ENCODE measurements at places on chromosomes 12 and 14.

DNA sequence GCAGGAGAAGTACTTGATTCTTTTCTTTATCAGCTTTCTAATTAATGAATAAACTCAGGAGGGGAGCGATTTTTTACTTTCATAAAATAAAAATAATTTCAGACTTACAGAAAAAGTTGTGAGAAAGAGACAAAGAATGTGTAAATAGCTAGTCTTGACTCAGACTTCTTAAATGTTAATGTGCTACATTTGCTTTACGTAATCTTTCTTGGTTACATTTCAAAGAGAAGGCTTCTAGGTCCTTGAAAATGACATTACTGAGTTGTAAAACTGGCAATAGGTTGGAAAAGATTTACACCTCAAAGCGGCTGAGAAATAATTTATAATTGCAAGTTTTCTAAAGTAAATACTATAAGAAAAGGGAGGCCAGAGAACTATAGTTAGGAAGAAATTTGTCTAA, 28.6 kb downstream of the GABARAPL1 start:
- no peak for DNase-seq

- DNase-seq: no peak
Observed at GRCh38 chr12:117892441-117892840, 76.3 kb downstream of the KSR2 start.

DNA sequence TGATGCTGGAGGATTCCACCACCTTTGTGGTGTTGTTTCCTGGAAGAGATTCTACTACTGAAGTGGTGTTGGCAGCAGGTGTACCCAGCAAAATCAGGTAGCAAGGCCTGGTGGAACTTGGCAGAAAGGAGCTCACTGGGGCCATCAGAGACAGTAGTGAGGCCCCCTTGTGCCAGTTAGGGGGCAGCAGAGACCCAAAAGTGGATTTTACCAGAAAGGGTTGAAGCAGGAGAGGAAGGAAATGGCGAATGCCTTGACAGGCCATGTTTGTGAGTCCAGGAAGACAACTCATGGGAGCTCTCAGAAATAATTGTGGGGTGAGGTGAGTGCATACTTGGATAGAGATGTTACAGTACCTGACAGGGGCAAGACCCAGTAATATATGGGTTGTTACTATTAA, 137.7 kb upstream of the FGD4 start:
- DNase-seq: no peak

DNA sequence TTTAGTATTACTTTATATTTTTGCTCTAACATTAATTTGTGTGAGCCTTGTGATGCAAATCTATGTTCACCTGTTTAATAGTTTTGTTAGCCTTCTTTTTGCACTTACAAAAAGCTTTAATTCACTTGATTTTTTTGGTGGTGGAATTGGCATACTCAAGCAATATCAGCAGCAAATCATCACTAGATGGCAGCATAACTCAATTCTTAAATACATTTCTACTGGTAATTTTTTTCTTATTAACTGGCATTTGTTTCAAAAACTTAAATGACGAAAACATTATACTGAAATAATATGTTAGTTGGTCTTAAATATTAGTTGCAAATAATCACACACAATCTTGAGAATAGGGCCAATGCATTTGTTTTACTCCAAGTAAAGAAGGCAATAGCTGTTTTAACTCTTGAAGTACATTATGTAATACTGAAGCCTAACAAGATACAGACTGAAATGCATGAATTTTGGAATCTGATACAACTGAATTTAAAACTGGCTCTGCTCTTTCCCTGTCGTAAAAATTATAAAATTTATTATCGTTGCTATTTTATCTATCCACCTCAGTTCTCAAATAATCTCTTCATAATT, 151.5 kb downstream of the ATXN7L3B start:
- DNase-seq: no peak

GRCh38 chr12:8834230-8834629, 11.8 kb downstream of the A2ML1 start:
- DNase-seq: no peak

GRCh38 chr14:79586416-79586815, 624.9 kb downstream of the DIO2 start:
- DNase-seq: no peak

All from stimulated activated CD4-positive, alpha-beta T cell treated with anti-CD3 and anti-CD28 coated beads, Interleukin-4, amount 100 ng/mL, for 1 hour (primary cell).